Breast epithelium (tissue), 4 donors: ENCODE measurements at places on chromosomes 1 and 21. TPM values are rescaled to one million over a fixed set of nuclear protein-coding genes. Genes with fewer than 3 reads are reported as not detected.

The SPRR2E gene
- total RNA-seq = not detected

The LCE1F gene
- total RNA-seq = not detected

The TLR5 gene
- total RNA-seq = 11.5 TPM

The LPGAT1 gene
- 39.0 TPM for total RNA-seq

The WNT3A gene
- total RNA-seq = not detected

DNA sequence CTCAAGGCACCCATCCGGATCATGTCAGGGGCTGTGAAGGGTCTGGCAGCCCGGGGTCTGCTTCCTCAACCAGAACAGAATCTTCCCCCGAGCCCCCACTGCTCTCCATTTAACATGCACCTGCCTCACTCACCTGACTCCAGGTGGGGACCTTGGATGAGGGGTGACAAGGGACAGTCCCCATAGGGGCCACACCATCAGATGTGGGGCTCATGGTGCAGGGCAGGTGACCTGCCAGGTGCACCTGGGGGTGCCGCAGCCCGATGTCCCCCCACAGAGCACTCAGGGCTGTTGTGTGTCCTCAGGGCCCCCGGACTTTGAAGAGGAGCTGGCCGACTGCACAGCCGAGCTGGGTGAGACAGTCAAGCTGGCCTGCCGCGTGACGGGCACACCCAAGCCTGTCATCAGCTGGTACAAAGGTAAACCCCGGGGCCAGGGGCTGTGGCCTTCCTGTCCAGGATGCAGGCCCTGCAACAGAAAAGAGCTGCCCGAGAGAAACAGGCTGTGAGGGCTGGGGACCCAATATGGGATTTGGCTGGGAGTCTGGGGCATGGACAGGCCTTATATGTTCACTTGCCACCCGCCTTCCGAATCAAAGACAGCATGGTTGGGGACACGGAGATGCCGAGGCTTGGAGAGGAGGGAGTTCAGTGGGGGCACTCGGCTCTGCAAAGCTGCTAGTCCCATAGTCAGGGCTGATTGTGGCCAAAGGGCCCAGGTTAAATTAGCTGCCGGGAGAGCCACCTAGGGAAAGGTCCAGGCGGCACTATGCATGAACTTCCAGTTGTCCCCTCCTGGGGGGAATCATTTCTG lies 64.6 kb downstream of the TRIM11 start:
- H3K36me3 ChIP-seq = no peaks in the 10 kb centered on the region
- no peak overlapping the region for H3K4me3 ChIP-seq
- no peak overlapping the region for H3K27ac ChIP-seq
- H3K27me3 ChIP-seq = no peaks in the 10 kb centered on the region

DNA sequence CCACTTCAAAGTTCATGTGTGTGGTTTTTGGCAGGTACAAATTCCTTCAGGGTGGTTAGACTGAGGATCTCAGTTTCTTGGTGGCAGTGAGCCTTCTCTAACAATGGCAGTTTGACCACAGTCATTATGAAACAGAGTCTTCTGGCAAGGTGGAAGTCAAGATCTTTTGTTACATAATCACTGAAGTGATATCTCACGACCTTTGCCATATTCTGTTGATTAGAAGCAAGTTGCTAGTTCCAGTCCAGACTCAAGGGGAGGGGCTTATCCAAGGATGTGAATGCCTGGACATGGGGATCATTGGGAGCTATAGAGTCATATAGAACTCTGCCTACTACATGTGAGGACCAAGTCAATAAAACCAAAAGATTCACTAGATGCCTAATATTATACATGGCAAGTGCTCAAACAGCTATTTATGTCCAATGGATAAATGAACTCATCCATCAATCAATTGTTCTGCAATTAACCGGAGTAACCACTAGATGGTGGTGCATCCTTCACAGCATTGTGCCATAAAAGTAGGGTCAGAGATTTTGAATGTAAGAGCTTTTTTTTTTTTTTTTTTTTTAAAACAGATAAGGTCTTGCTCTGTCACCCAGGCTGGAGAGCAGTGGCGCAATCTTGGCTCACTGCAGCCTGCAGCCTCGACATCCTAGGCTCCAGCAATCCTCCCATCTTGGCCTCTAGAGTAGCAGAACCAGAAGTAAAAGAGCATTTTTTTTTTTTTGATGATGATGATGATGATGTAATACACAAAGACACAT lies 131.9 kb downstream of the CRB1 start:
- H3K36me3 ChIP-seq = no peaks in the 10 kb centered on the region
- H3K27me3 ChIP-seq = no peaks in the 10 kb centered on the region
- H3K27ac ChIP-seq = no peak overlapping the region
- DNase-seq = no peak

DNA sequence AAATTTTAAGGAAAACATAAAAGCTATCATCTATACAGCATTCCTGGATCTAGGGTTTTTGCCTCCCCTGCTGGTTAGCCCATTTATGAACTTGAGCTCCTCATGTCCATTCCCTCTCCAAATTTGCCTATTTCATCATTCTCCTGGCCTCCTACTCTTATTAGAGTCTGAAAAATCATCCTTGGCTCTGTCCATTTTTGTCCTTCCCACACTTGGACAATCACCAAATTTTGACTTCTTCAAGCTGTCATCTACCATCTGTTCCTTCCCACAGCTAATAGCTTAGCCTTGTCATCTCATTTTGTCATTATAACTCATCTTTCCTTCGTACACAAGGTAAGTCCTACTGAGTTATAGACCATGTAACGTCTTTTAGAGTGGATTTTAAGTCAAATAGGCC lies 2.2 kb upstream of the HENMT1 start:
- H3K27ac ChIP-seq = no peak overlapping the region
- DNase-seq = no peak
- H3K27me3 ChIP-seq = no peaks in the 10 kb centered on the region
- no peaks in the 10 kb centered on the region for H3K4me1 ChIP-seq
- H3K4me3 ChIP-seq = no peak overlapping the region

- no peaks in the 10 kb centered on the region for H3K36me3 ChIP-seq
- H3K27ac ChIP-seq = no peak overlapping the region
- H3K4me1 ChIP-seq = no peaks in the 10 kb centered on the region
- DNase-seq = no peak
Measured at GRCh38 chr1:53285969-53286760, 41.7 kb downstream of the LRP8 start.

- H3K4me3 ChIP-seq = no peak overlapping the region
- peaks cover 5% of the 10 kb centered on the region for H3K36me3 ChIP-seq
- H3K27ac ChIP-seq = no peak overlapping the region
- no peak for DNase-seq
Measured at GRCh38 chr1:79207786-79208185, 201.3 kb upstream of the ADGRL4 start.

DNA sequence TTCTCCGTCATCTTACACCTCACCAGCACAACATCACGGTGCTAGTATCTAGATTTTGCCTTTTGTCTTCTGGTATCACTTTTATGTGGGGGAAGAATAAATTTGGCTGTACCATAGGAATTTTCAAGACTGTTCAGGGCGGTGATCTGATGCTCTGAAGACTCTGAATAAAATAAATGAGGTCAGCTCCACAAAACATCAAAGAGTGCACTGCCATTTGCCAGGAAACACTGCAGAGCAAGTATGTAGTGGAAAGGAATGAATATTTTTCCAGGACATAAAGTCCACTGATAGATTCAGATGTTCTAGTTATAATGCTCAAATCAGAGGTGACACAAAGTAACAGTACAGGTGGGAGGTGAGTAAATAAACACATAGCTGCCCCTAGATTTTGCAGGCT lies 56.3 kb downstream of the ZP4 start:
- H3K27ac ChIP-seq = no peak overlapping the region
- no peaks in the 10 kb centered on the region for H3K36me3 ChIP-seq
- no peak overlapping the region for H3K4me3 ChIP-seq
- no peaks in the 10 kb centered on the region for H3K27me3 ChIP-seq
- H3K4me1 ChIP-seq = no peaks in the 10 kb centered on the region

DNA sequence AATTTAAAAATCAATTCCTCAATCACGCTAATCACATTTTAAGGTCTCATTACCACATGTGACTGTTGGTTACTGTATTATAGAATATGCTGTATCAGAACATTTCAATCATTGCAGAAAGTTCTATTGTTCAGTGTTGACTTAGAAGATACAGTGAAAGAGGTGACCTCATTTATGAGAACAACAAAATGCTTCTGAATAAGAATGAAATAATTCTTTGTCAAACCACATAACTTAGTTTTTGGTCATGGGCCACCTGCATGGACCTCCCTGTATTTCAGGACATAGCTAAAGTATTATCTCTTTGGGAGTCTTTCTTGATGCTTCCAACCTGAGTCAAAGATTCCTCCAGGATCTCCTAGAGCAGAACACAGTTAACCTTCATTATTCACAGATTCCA lies 22.3 kb downstream of the MFSD2A start:
- no peak overlapping the region for H3K4me3 ChIP-seq
- no peaks in the 10 kb centered on the region for H3K36me3 ChIP-seq
- DNase-seq = no peak
- no peaks in the 10 kb centered on the region for H3K27me3 ChIP-seq

DNA sequence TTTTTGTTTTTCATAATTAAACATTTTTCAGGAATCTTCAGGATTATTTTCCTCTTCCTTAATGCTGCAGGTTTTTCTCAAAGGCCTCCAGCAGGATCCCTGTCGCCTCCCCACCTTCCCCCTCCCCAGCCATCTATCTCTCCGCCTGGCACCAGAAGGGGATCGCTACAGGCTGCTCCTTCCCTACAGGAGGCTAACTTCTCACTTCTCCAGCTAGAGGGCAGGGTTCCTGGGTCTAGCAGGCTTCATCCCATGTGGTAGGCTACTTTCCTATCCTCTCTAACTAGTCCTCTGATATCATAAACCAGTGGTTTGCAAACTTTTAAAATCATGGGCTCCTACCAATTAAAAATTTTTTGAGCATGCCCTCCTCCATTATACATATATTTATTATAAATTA lies 104.1 kb downstream of the KCNN3 start:
- H3K27me3 ChIP-seq = no peaks in the 10 kb centered on the region
- no peaks in the 10 kb centered on the region for H3K36me3 ChIP-seq
- no peak overlapping the region for H3K27ac ChIP-seq
- H3K4me3 ChIP-seq = no peak overlapping the region

DNA sequence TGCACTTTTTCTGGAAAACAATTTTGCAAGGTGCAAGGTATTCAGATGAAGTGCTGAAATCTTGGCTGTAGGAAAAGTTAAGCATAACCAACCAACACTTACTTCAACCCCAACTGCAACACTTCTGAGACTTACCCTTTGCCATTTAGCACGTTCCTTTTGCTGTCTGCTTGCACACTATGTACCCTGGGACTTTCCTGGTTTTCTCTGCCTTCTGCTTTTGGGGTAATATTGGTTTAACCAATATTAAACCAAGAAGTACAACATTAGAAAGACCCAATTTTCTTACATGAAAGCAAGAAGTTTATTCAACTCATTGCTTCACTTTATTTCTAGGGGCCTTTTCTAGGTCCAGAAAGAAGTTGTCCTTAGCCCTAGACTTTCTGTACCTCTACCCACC lies 193.0 kb downstream of the HLX start:
- H3K4me1 ChIP-seq = no peaks in the 10 kb centered on the region
- no peak overlapping the region for H3K4me3 ChIP-seq
- H3K27me3 ChIP-seq = no peaks in the 10 kb centered on the region
- DNase-seq = no peak

- no peaks in the 10 kb centered on the region for H3K27me3 ChIP-seq
- H3K36me3 ChIP-seq = no peaks in the 10 kb centered on the region
- no peak for DNase-seq
- H3K4me3 ChIP-seq = no peak overlapping the region
- H3K4me1 ChIP-seq = no peaks in the 10 kb centered on the region
- H3K27ac ChIP-seq = no peak overlapping the region
Measured at GRCh38 chr1:74584185-74584584, 71.8 kb upstream of the LRRC53 start.

DNA sequence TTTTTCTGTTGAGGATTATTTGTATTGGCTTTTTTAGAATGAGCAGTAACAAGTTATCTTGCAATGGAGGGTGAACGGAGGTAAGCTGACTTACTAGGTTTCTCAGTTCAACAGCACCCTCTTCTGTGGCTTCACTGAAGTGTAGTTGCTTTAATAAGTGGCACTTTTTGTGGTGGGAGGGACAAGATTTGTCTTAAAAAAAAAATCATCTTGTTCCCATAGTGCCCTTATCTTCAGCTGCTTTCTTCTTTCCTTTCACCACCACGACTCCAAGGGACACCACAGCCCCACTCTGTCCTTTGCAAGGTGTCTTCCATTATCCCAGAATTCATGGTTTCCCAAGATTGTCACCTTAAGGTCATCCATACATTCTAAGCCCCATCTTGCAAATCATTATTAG lies 92.9 kb downstream of the PIGK start:
- no peaks in the 10 kb centered on the region for H3K4me1 ChIP-seq
- peaks cover 4% of the 10 kb centered on the region for H3K36me3 ChIP-seq
- H3K4me3 ChIP-seq = no peak overlapping the region
- H3K27me3 ChIP-seq = no peaks in the 10 kb centered on the region

DNA sequence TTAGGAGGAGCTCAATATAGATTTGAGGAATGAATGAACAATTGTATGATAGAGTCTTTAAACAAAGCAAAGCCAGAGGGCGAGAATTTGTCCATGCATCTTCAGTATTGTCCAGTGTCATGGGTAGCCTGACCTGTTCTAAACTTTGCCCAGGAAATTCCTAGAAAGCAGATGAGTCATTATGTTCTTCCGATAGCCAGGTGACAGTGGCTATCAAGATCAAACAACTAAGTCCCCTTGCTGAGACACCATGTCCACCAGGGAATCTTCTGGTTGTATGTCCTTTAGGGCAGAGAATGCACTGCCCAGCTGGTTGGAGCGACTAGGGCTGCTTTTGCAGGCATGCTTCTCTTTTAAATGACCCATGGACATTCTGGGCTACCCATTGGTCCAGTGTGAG lies 1.8 kb upstream of the SLC26A9 start:
- H3K27ac ChIP-seq = no peak overlapping the region
- no peaks in the 10 kb centered on the region for H3K36me3 ChIP-seq
- no peak overlapping the region for H3K4me3 ChIP-seq
- no peak for DNase-seq
- H3K4me1 ChIP-seq = no peaks in the 10 kb centered on the region

DNA sequence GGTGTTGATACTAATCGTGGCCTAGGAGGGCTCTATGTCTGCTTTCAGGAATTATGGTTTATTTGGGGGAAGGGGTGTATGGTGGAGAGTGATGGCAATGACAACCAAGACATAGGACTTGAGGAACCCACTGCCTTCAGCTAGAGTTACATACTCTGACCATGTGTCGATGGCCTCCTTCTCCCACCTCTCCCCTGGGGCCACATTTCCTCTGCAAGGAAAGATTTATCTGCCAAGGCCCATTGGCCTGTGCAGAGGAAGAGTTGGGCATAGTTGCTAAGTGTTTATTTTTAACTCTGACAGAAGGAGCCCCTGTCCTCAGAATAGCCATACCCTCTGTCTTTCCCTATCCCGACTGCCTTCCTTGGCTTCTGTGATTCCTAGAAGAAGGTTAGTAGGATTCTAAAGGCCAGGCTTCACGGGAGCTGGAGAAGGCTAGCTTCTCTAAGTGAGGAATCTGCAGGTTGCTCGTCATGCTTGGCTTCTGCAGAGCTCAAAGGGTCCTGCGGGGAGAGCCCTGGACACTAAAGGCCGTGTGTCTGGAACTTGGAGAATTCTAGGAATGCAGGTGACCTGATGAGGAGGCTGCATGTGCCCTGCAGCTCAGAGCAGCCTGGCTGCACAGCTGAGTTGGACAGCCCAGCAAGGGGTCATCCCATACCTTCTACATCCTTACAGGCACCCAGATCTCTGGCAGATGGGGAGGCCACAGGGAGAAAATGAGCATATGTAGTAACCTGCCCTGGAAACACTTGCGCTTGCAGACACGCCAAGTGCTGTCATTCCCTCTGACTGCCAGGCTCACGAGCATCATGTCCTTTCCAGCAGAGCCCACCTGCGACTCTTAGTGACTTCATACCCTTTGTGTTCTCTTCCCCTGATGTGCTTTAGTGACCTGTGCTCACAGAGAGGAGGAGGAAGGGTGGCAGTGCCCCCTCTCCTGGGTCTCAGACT lies 9.7 kb downstream of the MAPKAPK2 start:
- H3K36me3 ChIP-seq = no peaks in the 10 kb centered on the region
- peaks cover 7% of the 10 kb centered on the region for H3K4me1 ChIP-seq
- DNase-seq = no peak
- peak overlapping the region; percentile 70 for H3K27ac ChIP-seq
